Uterus (tissue), 4 donors: ENCODE measurements at places on chromosomes 6 and 20. TPM values are rescaled to one million over a fixed set of nuclear protein-coding genes. Genes with fewer than 3 reads are reported as not detected.
A peak's percentile ranks its signal among the peaks of the same experiment; 100 is the strongest.

DNA sequence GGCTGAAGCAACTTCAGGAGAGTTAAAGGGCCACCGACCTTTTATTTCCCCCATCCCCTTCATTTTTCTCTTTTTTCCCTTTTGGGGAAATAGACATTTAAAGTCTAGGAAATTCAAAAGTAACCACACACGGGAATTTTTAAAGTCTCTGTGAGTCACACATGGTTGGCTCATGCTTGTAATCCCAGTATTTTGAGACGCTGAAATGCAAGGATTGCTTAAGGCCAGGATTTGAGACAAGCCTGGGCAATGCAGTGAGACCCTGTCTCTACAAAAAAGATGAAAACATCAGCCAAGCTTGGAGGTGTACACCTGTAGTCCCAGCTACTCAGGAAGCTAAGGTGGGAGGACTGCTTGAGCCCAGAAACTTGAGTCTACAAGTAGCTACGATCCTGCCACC, 34.2 kb downstream of the KATNA1 start:
- no peaks in the 10 kb centered on the region for H3K36me3 ChIP-seq
- H3K27ac ChIP-seq, result no peak overlapping the region
- H3K27me3 ChIP-seq, result no peaks in the 10 kb centered on the region
- DNase-seq, result no peak
- H3K4me1 ChIP-seq, result no peaks in the 10 kb centered on the region

PERP gene
- 17.6 TPM for total RNA-seq

DNA sequence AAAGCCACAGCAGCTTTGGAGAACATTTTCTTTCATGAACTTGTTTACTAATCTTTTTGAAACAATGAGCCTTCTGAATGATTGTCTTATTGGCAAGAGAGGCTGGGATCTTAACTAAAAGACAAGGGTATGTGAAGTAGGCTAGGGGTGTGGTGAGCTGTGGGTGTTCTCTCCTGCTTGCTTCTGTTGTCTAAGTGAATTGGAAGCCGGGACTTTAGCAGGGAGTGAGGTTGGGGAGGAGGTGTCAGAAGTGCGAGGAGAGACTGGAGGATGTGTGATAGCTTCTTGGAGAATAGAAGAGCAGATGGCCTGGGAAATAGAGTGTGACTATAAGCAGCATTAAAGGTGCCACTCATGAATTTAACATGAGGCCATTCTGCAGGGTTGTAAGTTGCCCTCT, 562.8 kb downstream of the UTRN start:
- no peaks in the 10 kb centered on the region for H3K4me1 ChIP-seq
- H3K27me3 ChIP-seq, result no peaks in the 10 kb centered on the region
- no peaks in the 10 kb centered on the region for H3K36me3 ChIP-seq
- H3K27ac ChIP-seq, result no peak overlapping the region

DNA sequence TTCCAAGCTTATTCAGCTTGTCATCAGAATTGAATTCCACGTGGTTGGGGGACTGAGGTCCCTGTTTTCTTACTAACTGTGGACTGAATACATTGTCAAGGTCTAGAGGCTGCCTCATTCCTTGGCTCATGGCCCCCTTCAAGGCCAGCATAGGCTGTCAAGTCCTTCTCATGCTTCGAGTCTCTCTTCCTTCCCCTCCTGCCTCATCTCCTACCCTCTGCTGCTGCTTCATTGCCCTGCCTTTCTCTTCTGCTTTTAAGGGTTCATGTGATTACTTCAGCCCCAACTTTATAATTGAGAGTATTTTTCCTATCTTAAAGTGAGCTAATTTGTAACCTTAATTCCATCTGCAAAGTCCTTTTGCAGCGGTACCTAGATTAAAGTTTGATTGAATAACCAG, 27.6 kb upstream of the ZNF831 start:
- DNase-seq, result no peak
- H3K4me3 ChIP-seq, result no peak overlapping the region
- H3K27ac ChIP-seq, result no peak overlapping the region
- H3K36me3 ChIP-seq, result no peaks in the 10 kb centered on the region
- no peaks in the 10 kb centered on the region for H3K4me1 ChIP-seq
- H3K27me3 ChIP-seq, result no peaks in the 10 kb centered on the region

- DNase-seq, result no peak
- H3K36me3 ChIP-seq, result no peaks in the 10 kb centered on the region
- H3K27me3 ChIP-seq, result no peaks in the 10 kb centered on the region
- no peak overlapping the region for H3K27ac ChIP-seq
Observed at GRCh38 chr20:22489626-22490286, 94.6 kb downstream of the FOXA2 start.

DNA sequence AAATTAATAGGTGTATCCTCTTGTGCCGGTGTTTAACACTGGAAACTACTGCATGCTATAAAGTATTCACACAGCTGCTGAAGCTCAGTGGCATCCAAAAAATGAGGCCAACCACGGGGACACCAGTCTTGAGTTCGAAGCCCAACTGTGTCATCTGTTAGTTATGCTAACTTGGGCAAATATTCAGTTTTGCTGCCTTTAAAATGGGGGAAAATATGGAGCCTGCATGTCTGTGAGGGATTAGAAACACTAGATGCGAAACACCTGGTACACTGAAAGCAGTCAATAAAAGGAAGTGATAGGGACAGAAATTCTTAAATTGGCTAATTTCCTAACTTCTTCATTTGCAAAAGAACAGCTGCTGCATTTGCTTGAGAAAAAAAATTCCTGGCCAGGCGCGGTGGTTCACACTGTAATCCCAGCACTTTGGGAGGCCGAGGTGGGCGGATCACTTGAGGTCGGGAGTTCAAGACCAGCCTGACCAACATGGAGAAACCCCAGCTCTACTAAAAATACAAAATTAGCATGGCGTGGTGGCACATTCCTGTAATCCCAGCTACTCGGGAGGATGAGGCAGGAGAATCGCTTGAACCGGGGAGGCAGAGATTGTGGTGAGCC, 36.6 kb upstream of the MLIP start:
- DNase-seq, result no peak
- H3K4me3 ChIP-seq, result no peak overlapping the region
- no peaks in the 10 kb centered on the region for H3K36me3 ChIP-seq
- no peak overlapping the region for H3K27ac ChIP-seq
- H3K27me3 ChIP-seq, result no peaks in the 10 kb centered on the region

- H3K4me3 ChIP-seq, result no peak overlapping the region
- no peak for DNase-seq
- no peaks in the 10 kb centered on the region for H3K4me1 ChIP-seq
- no peak overlapping the region for H3K27ac ChIP-seq
- no peaks in the 10 kb centered on the region for H3K36me3 ChIP-seq
- peaks cover 16% of the 10 kb centered on the region for H3K27me3 ChIP-seq
Observed at GRCh38 chr6:1392813-1393640, 3.7 kb downstream of the FOXF2 start.

DNA sequence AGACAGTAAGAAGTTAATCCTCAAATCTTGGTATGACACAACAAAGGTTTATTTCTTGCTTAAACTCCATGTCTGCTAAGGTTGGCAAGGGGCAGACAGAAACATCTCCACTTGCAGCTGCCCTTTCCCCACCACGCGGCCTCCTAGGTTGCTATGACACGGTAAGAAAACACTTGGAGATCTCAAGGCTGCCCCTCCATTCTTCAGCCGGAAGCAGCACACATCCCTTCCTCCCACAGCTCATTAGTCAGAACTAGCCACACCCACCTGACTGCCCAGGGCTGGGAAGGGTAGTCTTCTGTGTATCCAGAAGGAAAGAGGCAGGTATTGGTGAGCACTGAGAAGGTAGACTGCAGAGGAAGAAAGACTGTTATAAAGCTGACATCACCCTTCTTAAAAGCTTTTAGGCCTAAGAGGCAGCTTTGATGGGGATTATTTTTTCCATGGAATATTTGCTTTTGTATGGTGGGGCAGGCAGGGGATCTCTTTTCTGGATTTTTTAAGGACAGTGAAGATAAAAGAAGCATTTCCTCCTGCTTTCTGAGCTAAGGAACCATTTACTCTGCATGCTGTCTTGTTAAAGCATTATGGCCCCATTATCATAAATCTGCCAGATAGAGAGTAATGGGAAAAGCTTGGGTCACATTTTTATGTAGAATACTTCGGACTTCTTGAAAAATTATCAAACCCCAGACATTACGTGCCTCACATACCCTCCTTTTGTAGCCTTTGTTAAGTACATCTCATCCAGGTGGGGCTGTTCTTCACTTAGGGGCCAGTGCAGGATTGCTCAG, 41.6 kb downstream of the MRAP2 start:
- no peaks in the 10 kb centered on the region for H3K27me3 ChIP-seq
- H3K36me3 ChIP-seq, result no peaks in the 10 kb centered on the region
- no peak overlapping the region for H3K4me3 ChIP-seq
- no peak for DNase-seq

- no peak overlapping the region for H3K4me3 ChIP-seq
- H3K4me1 ChIP-seq, result no peaks in the 10 kb centered on the region
Observed at GRCh38 chr6:150024646-150025155, 631 bp downstream of the RAET1L start.

DNA sequence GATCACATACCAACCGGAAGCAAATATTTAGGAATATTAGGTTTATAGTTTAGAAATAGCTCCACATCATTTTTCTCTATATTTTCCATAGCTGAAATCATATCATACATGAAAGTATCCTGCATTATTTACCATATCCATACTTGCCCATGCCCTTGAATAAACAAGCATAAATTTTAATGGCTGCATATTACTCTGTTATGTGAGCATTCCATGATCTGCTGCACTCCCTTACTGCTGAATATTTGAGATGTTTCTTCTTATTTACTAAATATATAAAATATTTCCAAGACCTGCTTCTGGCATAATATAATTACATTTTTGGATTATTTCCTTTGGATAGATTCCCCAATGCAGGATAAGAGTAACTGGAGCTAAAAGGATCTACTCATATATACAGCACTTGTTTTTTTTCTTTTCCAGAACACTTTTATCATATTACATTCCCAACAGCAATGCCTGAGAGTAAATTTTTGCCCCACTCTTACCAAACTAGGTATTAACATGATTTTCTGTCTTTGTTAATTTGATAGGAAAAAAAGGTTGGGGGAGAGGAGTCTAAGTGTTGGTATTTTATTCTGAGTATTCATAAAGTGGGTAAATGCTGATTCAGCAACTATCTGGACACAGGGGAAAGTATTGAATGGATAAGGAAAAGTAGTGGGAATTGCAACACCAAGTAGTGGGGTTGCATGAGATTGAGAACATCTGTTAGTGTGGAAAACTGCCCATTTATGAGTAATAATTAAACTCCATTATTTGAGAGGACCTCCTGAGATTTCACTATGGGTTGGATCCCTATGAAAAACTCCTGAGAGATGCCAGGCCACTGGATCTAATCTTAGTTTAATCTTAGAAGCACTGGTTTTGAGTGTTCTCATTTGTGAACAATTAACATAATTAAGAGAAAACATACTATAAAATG, 76.0 kb downstream of the MAN1A1 start:
- no peak for DNase-seq
- no peaks in the 10 kb centered on the region for H3K36me3 ChIP-seq
- no peak overlapping the region for H3K27ac ChIP-seq
- no peak overlapping the region for H3K4me3 ChIP-seq

DNA sequence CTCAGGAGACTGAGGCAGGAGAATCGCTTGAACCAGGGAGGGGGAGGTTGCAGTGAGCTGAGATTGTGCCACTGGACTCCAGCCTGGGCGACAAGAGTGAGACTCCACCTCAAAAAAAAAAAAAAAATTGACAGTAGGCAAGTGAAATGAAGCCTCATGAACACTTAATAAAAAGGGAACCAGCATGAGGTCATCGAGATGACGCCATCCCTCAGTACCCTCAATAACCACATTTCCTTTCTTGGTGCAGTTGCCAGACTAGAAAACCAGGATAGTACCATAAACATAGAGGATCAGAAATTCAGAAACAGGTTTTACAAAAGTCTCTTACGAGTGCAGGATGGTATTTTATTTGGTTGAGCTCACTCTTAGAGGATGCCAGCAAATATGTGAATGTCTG, 584.1 kb downstream of the MAFB start:
- no peak overlapping the region for H3K27ac ChIP-seq
- no peaks in the 10 kb centered on the region for H3K4me1 ChIP-seq
- H3K4me3 ChIP-seq, result no peak overlapping the region
- no peaks in the 10 kb centered on the region for H3K27me3 ChIP-seq
- H3K36me3 ChIP-seq, result no peaks in the 10 kb centered on the region

GRCh38 chr6:101541894-101542293, 148.4 kb downstream of the GRIK2 start:
- no peaks in the 10 kb centered on the region for H3K36me3 ChIP-seq
- no peak overlapping the region for H3K27ac ChIP-seq
- H3K4me1 ChIP-seq, result no peaks in the 10 kb centered on the region
- H3K27me3 ChIP-seq, result no peaks in the 10 kb centered on the region

RSPH4A gene
- 0.51 TPM for total RNA-seq

FAM184A gene
- 5.5 TPM for total RNA-seq

DNA sequence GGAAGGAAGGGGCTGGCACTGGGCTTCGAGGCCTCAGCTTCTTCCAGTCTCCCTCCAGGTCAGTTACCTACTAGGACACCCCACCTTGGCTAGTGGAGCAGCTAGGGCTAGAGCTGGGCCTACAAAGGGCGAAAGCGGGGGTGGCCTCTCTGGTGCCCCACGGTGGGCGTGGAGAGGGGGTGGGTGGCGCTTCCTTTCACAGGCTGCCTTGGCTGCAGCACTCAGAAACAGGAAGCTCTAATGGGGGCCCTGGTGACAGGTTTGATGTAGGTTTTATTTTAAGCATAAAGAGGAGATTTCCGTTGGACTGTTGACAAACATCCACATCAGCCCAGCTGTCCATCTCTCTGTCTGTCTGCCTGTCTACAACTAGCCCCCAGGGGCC, 13.4 kb downstream of the FAM110A start:
- peaks cover 8% of the 10 kb centered on the region for H3K4me1 ChIP-seq
- H3K27me3 ChIP-seq, result no peaks in the 10 kb centered on the region
- no peaks in the 10 kb centered on the region for H3K36me3 ChIP-seq
- DNase-seq, result no peak
- H3K4me3 ChIP-seq, result no peak overlapping the region

- H3K4me3 ChIP-seq, result no peak overlapping the region
- no peaks in the 10 kb centered on the region for H3K27me3 ChIP-seq
- DNase-seq, result no peak
Observed at GRCh38 chr20:24721891-24722568, 227.0 kb upstream of the CST7 start.

GRCh38 chr6:105226598-105227294, 46.9 kb upstream of the POPDC3 start:
- no peak overlapping the region for H3K4me3 ChIP-seq
- no peak for DNase-seq
- H3K36me3 ChIP-seq, result no peaks in the 10 kb centered on the region
- no peaks in the 10 kb centered on the region for H3K27me3 ChIP-seq
- no peaks in the 10 kb centered on the region for H3K4me1 ChIP-seq
- no peak overlapping the region for H3K27ac ChIP-seq

CLVS2 gene
- total RNA-seq, result under 0.01 TPM

DNA sequence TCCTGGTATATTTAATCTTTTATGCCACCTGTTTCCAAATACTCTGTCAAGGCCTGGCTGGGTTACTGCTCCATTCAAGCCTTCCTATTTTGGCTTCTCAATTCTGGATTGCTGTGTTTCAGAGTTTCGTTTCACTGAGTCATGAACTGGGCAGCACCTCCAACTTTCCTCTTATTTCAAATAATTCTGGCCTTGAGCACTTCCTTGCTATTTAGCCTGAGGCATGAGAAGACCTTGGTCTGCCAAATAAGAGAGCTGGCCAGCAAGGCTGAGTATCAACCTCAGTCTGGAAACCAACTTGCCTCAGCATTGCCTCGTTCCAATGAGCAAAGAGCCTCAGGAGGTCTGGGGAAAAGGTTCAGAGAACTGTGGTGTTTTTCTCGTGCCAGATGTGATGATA, 66.6 kb downstream of the TNFAIP3 start:
- DNase-seq, result peak; percentile 25
- H3K4me1 ChIP-seq, result no peaks in the 10 kb centered on the region
- no peaks in the 10 kb centered on the region for H3K27me3 ChIP-seq
- H3K36me3 ChIP-seq, result no peaks in the 10 kb centered on the region
- peak overlapping the region; percentile 52 for H3K27ac ChIP-seq
